NCI-H1417 treated with DMSO at 0.1 percent for 48 hours (cell line): ENCODE measurements at places on chromosomes 11 and 22.

GRCh38 chr11:8065031-8065430, 16.0 kb upstream of the TUB start:
- no peak for DNase-seq

GRCh38 chr22:37358917-37359316, 68.4 kb downstream of the ELFN2 start:
- DNase-seq, result no peak

- DNase-seq, result no peak
Measured at GRCh38 chr11:31509051-31509428, 382 bp downstream of the IMMP1L start.

- no peak for DNase-seq
Measured at GRCh38 chr11:91433284-91434010, 791.2 kb upstream of the FAT3 start.

DNA sequence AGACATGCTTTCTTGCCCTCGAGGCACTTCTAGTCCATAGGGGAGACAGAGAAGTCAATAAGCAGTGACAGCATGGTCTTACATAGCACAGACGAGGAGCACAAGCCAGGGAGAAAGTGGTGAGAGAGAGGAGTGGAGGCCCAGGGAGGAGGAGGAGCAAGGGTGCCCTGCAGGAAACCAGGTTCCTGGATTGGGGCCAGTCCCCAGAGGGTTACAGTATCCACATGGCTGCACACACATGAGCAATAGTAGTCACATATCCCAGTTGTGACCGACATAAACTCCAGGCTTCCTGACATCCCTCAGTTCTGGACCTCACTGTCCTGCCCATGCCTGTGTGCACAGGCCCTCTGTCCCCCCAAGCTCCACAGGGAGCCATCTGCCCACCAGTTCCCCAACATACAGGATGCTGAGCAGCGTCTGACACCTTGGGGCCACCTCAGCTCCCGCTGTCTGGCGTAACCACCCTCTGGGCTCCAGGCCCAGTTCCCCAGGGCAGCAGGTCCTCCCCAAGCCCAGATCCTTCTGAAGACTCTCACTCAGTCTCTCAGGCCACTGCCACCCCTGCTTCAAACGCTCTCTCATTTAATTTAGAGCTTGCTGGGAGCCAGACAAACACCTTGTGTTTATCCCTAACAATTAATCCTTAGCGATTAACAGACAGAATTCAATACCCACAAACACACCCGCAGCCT, 53.7 kb downstream of the DSCAML1 start:
- peak; percentile 50 for DNase-seq

DNA sequence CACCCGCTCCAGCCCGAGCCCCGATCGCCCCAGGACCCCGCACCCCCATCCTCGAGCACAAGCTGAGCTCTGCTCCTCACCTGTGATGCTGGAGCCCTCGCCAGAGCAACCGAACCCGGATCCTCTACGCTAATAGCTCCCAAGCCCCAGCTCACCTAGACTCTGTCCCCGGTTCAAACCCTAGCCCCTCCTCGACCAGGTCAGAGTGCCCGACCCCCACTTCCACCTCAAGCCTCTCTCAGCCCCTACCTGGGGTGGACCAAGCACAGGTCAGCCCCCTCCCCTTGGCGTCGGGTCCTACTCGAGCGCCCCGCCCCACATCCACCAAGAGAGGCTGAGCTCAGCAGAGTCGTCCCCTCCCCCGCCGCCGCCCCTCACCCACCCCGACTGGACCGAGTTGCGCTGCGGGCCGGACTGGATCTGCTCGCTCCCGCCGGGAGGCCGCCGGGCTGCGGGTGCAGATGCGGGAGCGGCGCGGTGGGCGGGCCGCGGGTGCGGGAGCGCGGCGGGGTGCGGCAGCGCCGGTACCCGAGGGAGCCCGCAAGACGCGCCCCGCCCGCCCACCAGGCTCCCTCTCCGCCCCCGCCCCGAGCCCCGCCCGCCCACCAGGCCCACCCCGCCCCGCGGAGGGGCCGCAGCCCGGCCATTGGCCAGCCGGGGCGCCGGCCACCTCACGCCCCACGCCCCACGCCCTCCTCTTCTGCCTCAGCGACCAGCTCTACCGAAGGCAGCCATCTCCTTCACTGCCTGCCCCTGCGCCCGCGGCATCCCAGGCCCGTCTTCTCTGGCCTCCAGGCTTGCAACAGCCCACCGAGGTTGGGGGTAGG, 577 bp upstream of the DKK3 start:
- no peak for DNase-seq

GRCh38 chr22:22479999-22480532, 28.5 kb downstream of the ZNF280B start:
- no peak for DNase-seq
